ENCODE measurements at places on chromosomes 16 and 17.

GRCh38 chr16:29662729-29663015 is 375 bp upstream of the SPN start:
- no peak for DNase-seq

- DNase-seq, result no peak
Observed at GRCh38 chr17:72110942-72111318, 9.9 kb upstream of the SOX9 start.

DNA sequence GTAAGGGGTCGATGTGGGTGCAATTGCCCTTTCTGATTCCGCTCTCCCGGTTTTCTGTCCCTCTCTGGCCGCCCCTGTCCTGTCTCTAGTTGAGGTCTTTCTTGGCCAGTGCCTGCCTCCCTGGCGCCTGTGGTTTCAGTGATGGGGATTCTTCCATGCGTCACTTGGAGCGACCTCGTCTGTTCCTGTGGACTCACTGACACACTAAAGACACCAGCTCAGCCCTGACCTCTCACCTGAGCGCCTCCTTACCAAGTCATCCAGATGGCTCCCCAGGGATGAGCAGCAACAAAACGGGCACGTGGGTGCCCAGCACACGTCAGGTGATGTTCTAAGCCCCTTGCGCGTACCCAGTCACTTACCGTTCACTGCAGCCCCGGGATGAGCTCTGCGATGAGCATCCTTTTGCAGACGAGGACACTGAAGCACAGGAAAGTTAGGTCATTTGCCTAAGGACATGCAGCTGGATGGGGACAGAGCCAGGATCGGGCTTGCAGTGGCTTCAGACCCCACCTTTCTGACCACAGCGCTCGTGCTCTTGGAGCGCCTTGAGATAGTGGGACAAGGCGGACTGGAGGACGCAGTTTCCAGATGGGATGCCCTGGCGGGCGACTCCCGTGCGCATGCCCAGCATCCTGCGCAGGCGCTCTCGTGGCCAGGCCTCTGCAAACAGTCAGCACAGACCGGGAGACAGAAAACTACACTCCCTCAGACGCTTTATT is 11.5 kb upstream of the LGALS3BP start:
- DNase-seq, result no peak

- DNase-seq, result no peak
Observed at GRCh38 chr17:58911741-58912343, 156.2 kb downstream of the PPM1E start.

DNA sequence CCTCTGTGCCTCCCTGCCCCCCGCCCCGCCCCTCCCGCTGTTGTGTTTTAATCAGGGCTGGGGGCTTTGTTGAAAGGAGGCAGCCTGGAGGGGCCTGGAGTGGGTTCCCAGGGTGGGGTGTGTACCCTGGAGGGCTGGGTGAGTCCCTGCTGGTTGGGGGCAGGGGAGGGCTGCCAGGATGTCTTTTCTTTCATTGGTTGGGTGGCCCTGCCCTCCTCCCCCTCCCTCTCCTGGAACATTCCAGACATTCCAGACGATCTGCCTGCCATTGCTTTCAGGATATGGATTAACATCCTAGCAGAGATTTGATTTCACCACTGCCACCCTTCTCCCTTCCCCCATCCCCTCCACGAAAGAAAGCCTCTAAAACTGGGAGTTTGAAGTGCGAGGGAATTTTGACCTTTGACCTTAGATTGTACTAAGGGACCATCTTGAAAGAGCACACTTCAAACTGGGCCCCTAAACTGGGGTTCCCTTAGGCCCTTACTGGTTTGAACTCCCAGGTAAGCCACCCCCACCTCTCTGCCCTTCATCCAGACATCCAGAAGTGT is 25.3 kb downstream of the IGF2BP1 start:
- DNase-seq, result no peak

DNA sequence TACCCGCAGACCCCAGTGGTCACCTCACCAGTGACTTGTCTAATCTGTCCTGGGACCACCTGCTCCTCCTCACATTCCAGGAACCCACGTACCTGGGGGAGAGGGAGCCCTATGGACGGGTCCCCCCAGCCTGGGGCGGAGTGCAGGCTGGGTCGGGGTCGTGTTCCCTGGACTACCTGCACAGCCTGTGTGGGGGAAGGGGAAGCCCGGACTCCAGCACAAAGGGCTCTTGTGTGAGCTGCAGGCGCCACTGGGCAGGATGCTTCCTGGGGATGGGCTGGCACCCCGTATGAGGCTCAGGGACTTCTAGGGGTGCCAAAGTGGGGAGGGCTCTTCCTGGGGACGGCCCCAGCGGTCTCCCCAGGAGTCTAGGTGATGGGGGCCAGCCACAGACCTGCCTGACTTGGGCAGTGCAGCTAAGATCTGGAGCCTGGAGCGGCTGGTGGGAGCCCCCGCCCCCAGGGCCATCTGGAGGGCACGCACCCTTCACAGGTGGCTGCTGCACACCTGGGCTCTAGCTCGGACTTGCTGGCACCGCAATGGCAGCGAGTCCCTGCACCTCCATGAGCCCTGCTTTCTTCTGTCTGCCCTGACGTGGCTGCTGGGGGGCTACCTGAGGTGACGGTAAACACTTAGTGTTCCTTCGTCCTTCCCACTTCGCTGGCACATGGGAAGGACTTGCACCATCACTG is 7.5 kb downstream of the VASN start:
- DNase-seq, result no peak

DNA sequence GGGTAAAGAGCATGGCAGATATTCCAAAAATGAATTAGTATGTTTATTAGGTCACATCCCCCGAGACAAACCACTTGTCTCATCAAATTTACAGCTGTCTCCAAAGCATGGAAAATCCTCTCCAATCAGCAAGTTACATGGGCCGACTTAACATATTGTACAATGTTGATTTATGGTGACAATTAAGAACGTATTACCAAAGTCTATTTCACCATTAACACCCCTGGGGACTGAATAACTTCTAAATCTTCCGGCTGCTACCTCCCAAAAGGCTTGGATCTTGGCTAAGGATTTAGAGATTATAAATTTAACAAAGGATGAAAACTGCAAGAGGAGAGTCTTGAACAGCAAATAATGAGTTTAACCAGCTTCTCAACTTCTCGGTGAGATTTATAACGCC is 311.9 kb downstream of the NPIPA8 start:
- DNase-seq, result no peak

GRCh38 chr16:70676675-70677498 is 9.0 kb downstream of the MTSS2 start:
- no peak for DNase-seq

DNA sequence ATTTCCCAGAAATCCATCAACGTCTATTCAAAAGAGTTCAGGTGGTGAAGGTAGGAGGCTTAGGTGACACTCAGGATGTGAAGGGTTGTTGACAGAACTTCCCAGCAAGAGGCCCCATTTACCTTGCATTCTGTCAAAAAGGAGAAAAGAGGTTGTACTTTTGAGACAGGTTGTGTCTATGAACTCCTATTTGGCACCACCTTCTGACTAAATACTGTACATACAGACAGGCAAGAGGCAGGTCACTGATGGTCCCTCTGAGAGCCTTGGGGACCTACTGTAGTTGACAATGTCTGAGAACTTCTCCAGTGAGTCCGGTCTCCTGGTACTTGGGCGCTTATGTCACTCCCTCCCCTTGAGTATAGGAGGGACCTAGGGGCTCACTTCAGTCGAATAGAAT is 479.3 kb upstream of the ZFHX3 start:
- DNase-seq, result no peak

DNA sequence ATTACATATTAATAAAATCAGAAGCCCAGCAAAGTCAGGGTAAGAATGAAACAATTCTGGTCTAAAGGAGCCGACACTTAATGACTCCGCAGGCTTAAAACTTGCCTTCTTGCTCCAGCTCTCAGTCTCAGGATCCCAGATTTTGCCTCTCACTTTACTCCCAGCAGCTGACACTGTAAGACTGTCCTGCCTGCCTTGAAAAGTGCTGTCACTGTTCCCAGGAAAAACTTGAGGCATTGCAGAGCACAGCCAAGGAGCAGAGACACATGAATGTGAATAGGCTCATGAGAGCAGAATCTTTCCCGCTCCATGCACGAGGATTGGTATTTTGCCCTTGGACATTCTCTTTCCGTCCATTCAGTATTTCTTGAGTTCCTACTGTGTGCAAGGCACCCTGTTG is 457.6 kb upstream of the ZFHX3 start:
- no peak for DNase-seq

- DNase-seq, result no peak
Observed at GRCh38 chr17:12097326-12097725, 76.6 kb downstream of the MAP2K4 start.

DNA sequence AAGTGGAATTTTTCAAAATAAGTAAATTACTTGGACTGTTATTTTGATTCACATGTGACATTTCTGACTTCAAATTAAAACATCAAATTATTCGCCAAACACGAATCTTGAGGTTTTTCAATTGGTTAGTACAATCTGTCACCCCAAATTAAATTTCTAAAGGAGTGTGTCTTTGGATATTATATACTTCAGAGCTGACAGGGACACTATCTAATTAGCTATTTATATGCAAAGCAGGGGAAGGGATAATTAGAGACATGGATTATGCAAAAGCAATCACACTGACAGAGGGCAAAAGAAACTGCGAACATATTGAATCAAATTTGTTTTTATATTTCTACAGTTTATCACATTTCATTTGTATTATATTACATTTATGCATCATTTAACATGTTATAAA is 433.0 kb downstream of the KIF2B start:
- no peak for DNase-seq

GRCh38 chr17:47305302-47305923 is 18.3 kb upstream of the EFCAB13 start:
- DNase-seq, result no peak

DNA sequence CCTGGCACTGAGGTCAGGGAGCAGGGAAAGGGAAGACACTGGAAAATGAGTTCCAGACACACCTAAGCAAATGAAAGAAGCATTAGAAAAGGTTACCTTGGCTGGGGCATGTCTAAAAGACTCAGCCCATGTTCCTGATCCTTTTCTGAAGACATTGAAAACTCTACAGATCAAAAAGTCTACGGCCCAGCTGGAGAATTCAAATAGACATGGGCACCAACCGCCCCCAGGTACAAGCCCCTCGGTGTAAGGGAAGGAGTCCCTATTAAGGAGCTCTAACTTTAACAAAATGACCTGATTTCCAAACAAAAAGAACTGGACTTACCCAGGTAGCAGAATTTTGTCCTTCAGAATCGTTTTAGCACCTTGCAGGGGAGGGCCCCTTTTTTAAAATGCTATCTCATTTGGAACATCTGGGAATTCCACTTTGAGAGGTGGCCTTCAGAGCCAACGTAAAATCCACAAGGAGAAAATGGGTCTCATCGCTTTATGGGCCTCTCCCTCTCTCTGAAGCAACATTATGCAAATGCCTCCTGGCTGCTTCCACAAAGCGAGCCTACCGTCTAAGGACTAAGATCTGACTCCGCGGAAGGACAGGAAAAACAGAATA is 43.6 kb upstream of the RBFOX3 start:
- DNase-seq, result no peak

DNA sequence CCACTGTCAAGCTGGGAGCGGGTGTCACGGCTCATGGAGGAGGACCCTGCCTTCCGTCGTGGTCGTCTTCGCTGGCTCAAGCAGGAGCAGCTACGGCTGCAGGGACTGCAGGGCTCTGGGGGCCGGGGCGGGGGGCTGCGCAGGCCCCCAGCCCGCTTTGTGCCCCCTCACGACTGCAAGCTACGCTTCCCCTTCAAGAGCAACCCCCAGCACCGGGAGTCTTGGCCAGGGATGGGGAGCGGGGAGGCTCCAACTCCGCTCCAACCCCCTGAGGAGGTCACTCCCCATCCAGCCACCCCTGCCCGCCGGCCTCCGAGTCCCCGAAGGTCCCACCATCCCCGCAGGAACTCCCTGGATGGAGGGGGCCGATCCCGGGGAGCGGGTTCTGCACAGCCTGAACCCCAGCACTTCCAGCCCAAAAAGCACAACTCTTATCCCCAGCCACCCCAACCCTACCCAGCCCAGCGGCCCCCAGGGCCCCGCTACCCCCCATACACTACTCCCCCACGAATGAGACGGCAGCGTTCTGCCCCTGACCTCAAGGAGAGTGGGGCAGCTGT is 11.6 kb downstream of the SLC52A1 start:
- DNase-seq, result no peak

- DNase-seq, result no peak
Observed at GRCh38 chr16:35598696-35599332, 2139.4 kb downstream of the TP53TG3F start.

- DNase-seq, result no peak
Observed at GRCh38 chr17:6355196-6355595, 79.7 kb downstream of the AIPL1 start.

GRCh38 chr16:2986623-2987188 is 6.5 kb upstream of the PKMYT1 start:
- DNase-seq, result no peak

DNA sequence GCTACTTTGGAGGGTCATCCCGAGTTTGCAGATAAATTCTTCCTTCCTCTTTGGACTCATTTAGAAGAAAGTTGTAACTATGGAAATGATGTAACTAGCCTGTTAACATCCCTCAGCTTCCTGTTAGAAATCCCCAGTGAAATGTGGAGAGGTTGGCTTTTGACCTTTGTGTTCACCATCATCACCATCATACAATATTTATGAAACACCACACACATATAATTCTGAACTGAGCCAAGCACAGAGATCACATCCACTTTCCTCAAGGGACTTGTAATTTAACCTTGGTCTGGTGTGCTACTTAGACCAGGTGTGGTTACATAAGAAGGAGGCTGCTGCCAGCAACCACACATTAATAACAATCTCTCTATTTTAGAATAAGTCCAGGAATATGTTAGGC is 2.5 kb downstream of the CAPNS2 start:
- DNase-seq, result no peak

DNA sequence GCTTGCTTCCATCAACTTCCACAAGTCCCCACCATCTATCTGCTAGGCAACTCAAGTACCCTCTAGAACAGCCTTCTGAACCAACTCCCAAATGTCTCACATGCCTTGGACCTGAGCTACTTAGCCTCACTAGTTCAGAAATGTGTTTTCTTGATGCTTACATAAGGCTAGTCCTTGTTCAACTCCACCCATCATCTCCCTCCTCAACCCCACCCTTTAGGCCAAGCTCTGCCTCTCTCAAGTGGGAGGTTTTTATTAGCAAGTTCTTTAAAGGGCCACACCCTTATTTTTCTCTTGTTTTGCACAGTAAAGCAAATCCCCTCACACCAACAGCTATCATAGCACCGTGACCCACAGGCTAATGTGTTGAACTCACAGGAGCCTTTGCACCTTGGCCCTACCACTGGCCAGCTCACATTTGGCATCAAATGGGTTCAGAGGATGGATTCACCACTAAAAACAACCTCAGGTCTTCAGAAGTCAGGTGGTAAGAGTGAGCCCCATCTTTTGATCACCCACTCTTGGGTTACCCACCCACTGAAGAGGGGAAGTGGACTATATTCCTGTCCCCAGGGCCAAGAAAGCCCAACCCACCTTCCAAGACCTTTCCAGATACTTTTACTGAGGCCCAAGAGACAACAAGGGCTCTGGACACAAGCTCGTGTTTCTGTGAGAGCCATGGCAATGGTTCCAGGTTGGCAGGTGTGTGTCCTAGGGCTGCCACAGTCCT is 12.2 kb downstream of the PIK3R5 start:
- DNase-seq, result no peak
